ENCODE measurements at places on chromosomes 13 and 19. TPM values are rescaled to one million over a fixed set of nuclear protein-coding genes. Genes with fewer than 3 reads are reported as not detected.

GRCh38 chr19:38830039-38830733 lies 1.4 kb downstream of the ECH1 start:
- no peaks in the 10 kb centered on the region for H3K27me3 ChIP-seq
- no peak for DNase-seq
- no peak overlapping the region for H3K27ac ChIP-seq
- no peak overlapping the region for H3K4me3 ChIP-seq
- peaks cover 9% of the 10 kb centered on the region for H3K36me3 ChIP-seq

- no peaks in the 10 kb centered on the region for H3K27me3 ChIP-seq
- no peak overlapping the region for H3K4me3 ChIP-seq
- H3K27ac ChIP-seq: no peak overlapping the region
- DNase-seq: peak; percentile 17
- H3K4me1 ChIP-seq: no peaks in the 10 kb centered on the region
Observed at GRCh38 chr19:20333508-20333907, 166.5 kb downstream of the ZNF486 start.

- no peak overlapping the region for H3K4me3 ChIP-seq
- DNase-seq: no peak
- H3K27me3 ChIP-seq: no peaks in the 10 kb centered on the region
- no peaks in the 10 kb centered on the region for H3K4me1 ChIP-seq
Observed at GRCh38 chr13:73073050-73073449, 14.2 kb downstream of the KLF5 start.

RRAS gene
- total RNA-seq: 5.3 TPM

GFY gene
- not detected for total RNA-seq

All from CD8-positive, alpha-beta memory T cell (primary cell).